ENCODE measurements at places on chromosomes 4 and X.

GRCh38 chr4:8067274-8067936 is 91.2 kb downstream of the ABLIM2 start:
- no peak for DNase-seq

DNA sequence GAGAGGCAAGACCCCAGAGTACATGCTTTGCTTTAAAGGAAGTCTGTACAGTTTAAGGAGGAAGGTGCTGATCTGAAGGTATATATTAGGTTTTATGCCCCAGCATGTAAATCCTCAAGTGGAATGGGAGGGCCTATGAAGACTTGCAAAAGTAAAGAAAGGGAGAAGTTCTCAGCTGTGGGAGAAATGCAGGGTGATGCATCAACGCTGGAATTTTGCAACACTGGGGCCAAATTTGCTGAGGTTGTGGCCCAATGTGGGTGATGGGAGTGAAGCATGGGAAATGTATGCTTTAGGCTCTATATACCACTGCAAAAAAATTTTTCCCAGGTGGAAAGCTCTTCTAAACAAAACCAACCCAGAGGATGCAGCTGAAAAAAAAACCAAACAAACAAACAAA is 33.8 kb upstream of the GPR174 start:
- no peak for DNase-seq

- no peak for DNase-seq
Measured at GRCh38 chrX:33974676-33975075, 157.4 kb downstream of the FAM47A start.

DNA sequence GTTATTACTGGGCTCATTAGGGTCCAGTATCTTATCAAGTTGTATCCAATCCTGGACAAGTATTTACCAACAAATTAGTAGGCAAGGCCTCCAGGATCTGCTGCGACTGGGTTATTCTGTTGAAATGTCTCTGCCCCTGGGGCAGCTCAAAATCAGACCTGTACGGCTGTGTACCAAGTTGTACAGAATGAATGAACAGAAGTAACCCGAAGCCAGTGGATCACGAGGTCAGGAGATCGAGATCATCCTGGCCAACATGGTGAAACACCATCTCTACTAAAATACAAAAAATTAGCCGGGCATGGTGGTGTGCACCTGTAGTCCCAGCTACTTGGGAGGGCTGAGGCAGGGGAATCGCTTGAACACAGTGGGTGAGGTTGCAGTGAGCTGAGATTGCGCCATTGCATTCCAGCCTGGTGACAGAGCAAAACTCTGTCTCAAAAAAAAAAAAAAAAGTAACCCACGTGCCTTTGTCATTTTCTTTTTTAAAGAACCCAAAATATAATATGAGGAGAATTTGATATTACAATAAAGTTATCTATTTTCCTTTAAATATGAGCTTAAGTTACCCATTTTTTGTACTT is 127.3 kb downstream of the CBR4 start:
- DNase-seq, result no peak

DNA sequence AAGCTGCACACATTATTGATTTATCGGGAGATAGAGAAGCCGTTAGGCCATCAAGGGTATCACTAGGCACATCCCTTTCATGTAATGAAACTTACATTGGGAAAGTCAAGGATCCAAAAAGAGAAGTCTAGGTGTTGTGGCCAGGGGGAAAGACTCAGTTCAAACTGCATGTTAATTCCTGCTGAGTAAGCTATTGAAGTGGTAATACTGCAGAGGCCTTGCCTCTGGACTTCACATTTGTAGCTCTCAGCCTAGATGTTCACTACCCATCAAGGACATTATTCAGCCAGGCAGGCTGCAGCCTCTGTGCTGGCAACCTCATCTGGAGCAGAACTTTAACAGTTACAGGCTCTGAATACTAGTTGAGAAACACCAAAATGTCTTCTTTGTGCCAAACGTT is 2094.5 kb upstream of the AGA start:
- no peak for DNase-seq

DNA sequence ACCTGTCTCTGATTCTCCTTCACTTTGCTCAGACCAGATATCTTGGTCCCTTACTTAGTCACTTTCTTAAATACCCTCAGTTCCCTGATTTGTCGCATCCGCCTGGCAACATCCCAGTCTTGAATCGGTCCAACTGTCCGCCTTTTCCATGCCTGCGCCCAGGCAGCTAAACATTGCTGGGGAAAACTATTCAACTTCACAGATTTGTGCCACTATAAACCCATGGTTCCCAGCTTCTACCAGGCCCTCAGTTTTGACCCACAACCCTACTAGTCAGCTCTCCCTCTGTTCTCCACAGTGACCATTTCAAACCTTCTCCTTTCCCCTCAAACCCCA is 451 bp upstream of the FGD1 start:
- DNase-seq, result peak; percentile 1

GRCh38 chr4:101977076-101977475 is 186.5 kb downstream of the BANK1 start:
- no peak for DNase-seq

DNA sequence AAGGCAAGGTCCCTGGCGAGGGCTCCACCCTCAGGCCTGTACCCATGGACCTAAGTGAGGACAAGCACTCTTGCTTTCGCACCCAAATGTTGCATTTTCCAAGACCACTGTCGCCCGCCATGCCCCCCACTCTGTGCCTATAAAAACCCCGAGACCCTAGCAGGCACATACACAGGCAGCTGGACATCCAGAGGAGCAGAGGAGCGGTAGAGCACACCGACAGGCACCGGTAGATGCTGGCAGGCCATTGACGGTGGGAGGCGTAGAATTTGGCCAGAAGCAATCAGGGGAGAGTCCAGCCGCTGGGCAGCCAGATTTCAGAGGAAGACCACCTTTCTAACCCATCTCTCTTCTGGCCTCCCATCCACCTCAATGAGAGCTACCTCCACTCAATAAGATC is 715.2 kb upstream of the AADAT start:
- no peak for DNase-seq

DNA sequence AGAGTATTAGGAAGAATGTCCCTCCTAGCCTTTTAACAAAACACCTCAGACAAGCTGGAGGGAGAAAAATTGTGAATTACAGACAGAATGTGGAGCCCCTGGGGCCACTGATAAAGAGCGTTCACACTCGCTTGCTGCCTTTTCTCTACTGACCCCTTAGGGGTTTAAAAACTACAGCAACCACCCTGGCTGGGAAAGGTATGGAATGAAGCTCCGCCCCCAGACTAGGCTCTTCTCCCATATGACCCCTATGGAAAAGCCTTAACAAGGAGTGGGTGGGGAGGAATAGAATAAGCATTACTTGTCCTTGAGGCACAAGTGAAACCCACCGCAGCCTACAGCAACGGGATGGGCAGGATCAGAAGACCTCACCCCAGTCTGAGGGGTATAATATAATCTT is 26.3 kb downstream of the ANKRD50 start:
- DNase-seq, result no peak

- no peak for DNase-seq
Measured at GRCh38 chrX:25674776-25675175, 463.4 kb upstream of the MAGEB18 start.

DNA sequence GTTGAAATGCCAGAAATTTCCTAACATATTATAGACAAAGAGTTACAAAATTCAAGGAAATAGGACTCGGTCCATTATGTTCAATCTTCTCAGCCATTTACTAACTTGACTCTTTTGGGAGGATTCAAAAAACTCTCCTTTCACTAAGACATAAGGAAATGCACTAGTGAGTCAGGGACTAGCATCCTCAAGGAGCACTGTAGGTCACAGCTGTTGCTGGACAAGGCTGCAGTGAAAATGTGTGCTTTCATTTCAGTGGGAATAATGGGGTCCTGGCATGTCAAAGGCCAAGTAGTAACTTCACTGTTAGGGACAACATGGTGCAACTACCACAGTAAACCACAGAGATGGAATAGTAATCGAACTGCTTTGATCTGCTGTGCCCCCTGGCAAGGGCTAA is 56.9 kb upstream of the ABCG2 start:
- DNase-seq, result no peak

GRCh38 chrX:69287095-69287494 is 121.8 kb upstream of the PJA1 start:
- no peak for DNase-seq

- DNase-seq, result no peak
Measured at GRCh38 chr4:162732876-162733275, 433.8 kb downstream of the NAF1 start.

- DNase-seq, result no peak
Measured at GRCh38 chr4:151163855-151164254, 64.4 kb downstream of the RPS3A start.

DNA sequence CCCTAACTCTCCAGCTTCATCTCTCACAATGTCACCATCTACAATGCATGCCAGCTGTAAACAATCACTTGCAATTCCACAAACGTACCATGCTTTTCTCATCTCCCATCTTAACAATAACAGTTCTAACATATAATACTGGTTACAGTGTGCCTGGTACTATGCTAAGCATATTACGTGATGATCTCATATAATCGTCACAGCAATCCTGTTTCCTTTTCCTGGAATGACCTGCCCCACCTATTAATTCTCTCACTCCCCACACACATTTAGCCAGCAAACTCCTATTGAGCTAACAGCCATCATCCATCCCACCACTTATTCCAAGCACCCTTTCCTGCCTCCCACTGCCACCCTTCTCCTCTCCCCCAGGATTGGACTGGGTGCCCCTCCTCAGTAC is 7.9 kb downstream of the JCHAIN start:
- no peak for DNase-seq

DNA sequence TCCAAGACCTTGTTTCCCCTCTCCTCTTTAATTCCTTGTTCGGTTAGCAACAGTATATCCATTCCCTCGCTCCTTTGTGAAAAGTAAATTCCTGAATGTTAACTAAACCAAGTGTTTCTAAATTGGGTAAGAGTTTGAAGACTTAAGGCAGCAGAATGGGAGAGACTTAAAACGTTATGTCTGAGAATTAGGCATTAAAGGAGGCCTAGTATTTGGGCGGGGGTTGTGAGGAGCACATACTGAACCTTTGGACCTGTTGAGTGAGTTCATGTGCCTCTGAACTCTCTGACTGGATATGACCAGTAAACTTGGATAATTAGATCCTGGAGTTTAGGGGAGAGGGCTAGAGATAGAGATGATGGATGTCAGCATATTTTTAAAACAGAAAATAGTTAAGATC is 1.2 kb downstream of the MSMO1 start:
- no peak for DNase-seq

GRCh38 chr4:21535898-21536297 is 412.7 kb downstream of the KCNIP4 start:
- DNase-seq, result no peak

- no peak for DNase-seq
Measured at GRCh38 chrX:72305286-72306084, at the start of gene CITED1. TSS of gene CITED1 (minus strand) at chrX:72305914. CDS start at chrX:72302869, 3,045 bp downstream.

Measured in anterior cingulate cortex (tissue), 58 donors.